ENCODE measurements at places on chromosomes 2 and 18. TPM values are rescaled to one million over a fixed set of nuclear protein-coding genes. Genes with fewer than 3 reads are reported as not detected.

- DNase-seq, result no peak
These were observed 46.4 kb downstream of the MREG start for GRCh38 chr2:215966951-215967350.

- no peak for DNase-seq
These were observed 12.4 kb downstream of the IL1F10 start for GRCh38 chr2:113080134-113080533.

DNA sequence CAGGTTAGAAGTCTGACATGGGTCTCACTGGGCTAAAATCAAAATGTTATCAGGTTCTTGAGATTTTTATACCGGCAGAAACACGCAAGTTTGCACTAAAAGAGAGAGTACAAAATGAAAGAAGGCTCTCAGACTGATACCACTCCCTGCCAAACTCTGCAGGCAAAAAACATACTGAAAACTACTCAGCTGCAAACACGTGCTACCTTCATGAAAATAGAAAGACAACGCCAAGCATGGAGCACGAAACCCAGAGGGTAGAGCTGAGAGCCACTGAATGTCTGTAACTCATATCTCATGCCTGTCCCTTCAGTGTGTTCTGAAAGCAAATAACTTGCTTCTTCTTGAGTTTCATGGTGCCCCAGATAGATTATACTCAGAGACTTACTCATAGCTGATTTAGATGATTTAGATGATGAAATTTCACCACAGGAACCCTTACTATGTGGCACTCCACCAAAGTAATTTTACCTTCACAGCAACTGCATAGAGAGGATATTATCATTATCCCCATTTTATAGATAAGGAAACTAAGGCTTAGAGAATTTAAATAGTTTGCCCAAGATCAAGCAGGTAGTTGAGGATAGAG lies 313.0 kb upstream of the SLC39A10 start:
- no peak for DNase-seq

DNA sequence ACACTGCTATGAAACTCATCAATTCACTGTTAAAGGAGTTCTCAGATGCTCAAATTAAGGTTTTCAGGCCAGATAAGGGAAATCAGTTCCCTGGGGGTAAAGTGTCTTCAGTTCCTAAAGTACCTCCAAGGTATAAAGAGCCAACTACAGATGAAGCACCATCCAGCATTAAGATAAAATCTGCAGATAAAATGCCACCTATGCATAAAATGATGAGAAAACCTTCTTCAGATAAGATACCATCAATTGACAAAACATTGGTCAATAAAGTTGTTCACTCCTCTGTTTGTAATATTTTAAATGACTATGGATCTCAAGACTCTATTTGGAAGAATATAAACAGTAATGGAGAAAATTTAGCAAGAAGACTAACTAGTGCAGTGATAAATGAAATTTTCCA lies 68.2 kb downstream of the FSIP2 start:
- DNase-seq, result no peak

GRCh38 chr2:144501118-144501517 lies 18.8 kb downstream of the ZEB2 start:
- no peak for DNase-seq

- no peak for DNase-seq
These were observed 2.5 kb downstream of the MRPL35 start for GRCh38 chr2:86201671-86202335.

- no peak for DNase-seq
These were observed at the start of gene C2orf72 for GRCh38 chr2:231037202-231037730. Gene C2orf72 (plus strand): TSS chr2:231037523. CDS start chr2:231037566, 43 bp downstream.

Gene NHEJ1
- polyA plus RNA-seq, result 8.9 TPM

Gene CD226
- polyA plus RNA-seq, result not detected

Gene MC4R
- not detected for polyA plus RNA-seq

Gene ZNF512
- 12.1 TPM for polyA plus RNA-seq

Gene C2orf81
- polyA plus RNA-seq, result 1.3 TPM

Gene RNF138
- 7.8 TPM for polyA plus RNA-seq
